ENCODE measurements at places on chromosomes 5 and 9. TPM values are rescaled to one million over a fixed set of nuclear protein-coding genes. Genes with fewer than 3 reads are reported as not detected.

CARD6 gene
- 21.9 TPM for total RNA-seq

DMRTA1 gene
- 3.4 TPM for total RNA-seq

GRCh38 chr5:139635606-139636206 is 12.4 kb upstream of the CXXC5 start:
- peak; percentile 80 for DNase-seq

EQTN gene
- total RNA-seq, result 0.32 TPM

DNA sequence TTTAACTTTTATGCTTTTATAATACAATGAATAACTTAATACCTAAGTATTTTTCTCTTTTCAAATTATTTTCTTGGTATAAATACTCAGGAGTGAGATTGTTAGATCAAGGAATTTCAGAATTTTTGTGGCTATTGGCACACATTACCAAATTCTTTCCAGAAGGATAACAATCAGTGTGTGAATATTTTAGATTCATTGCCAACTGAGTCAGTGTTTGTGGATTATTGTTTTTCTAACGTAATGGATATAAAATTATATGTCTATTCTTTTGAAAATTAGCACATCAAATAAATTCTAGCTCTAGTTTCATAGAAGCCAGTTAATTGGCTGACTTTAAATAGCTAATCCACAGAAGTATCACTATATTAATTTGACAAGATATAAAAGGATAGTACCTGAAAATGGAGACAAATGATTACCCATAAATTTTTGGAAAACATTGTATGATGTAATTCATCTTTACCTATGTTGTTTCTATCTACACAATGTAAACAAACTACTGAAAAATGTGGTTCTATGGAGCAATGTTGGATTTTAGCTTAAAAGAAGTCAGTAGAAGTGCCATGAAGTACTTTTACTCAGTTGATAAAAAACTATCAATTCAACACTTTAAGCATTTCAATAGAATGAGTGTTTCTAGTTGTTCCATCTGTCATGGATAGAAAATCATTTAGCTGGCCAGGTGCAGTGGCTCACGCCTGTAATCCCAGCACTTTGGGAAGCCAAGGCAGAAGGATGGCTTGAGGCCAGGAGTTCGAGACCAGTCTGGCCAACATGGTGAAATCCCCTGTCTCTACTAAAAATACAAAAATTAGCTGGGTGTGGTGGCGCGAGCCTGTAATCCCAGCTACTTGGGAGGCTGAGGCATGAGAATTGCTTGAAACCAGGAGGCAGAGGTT is 185.1 kb downstream of the ADAMTSL1 start:
- no peak for DNase-seq

GRCh38 chr5:75200776-75201175 is 35.9 kb downstream of the ANKRD31 start:
- no peak for DNase-seq

- DNase-seq, result no peak
Measured at GRCh38 chr5:35038891-35039290, 8.9 kb downstream of the AGXT2 start.

DBH gene
- 0.06 TPM for total RNA-seq

LCP2 gene
- 38.4 TPM for total RNA-seq

DNA sequence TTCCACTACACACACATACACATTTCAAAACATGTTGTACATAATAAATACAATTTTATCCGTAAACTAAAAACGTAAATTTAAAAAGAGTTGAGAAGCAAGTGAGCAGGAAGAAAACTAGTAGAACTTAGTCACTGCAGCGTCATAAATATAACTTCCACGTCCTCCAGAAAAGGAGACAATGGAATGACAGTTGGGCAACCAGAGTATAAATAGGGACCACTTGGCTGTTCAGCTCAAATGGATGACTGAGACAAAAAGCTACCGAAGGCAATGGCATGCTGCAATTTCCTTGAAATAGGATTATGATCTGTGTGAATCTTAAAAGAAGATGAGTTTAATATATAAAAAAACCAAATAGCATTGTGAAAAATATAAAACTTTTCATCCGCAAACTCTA is 438.5 kb upstream of the RGMB start:
- no peak for DNase-seq

OR13C8 gene
- not detected for total RNA-seq

GRCh38 chr9:131407717-131408195 is 13.9 kb downstream of the PRRC2B start:
- no peak for DNase-seq

DNA sequence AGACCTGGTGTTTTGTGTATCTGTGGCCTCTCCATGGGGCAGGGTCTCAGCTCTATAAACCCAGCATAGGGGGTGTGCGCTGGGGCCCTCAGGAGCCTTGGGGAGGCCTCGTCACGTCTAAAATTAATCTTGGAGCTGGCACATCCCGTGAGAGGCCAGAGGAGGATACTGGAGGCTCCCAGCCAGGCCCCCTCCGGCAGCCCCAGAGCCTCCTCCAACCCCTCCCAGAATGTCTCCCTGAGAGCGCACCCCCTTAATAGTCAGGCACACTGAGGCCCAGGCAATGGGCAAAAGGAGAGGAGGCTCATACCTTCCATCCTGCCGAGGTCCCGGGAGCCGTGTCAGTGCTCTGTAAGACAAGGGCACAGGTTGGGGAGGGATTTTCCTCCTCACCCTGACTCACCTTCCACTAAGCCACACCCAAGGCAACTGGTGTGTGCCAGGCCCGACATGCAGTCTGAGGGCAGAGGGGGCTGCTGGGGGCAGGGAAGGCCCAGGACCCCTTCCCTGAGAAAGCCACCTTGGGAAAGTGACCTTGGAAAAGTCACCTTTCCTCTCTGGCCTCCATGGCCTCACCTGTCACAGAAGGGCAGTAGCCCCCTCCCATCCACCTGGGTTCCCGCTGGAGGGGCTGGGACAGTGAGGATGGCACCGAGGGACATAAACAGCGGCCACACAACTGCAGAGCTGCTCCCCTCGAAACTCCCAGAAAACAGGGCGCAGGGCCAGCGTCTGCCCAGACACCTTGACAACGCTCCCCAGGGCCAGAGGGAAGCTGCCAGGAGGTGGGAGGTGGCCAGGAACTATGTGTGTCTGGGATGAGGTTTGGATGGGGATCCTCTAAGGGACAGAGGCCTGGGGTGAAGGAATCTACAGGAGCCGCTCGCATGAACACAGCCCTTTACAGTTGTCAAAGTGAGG is 2.9 kb downstream of the AK1 start:
- DNase-seq, result no peak

GRCh38 chr5:67319935-67320725 is 123.5 kb upstream of the CD180 start:
- no peak for DNase-seq

GRCh38 chr5:8057769-8058168 is 188.8 kb downstream of the MTRR start:
- no peak for DNase-seq

DNA sequence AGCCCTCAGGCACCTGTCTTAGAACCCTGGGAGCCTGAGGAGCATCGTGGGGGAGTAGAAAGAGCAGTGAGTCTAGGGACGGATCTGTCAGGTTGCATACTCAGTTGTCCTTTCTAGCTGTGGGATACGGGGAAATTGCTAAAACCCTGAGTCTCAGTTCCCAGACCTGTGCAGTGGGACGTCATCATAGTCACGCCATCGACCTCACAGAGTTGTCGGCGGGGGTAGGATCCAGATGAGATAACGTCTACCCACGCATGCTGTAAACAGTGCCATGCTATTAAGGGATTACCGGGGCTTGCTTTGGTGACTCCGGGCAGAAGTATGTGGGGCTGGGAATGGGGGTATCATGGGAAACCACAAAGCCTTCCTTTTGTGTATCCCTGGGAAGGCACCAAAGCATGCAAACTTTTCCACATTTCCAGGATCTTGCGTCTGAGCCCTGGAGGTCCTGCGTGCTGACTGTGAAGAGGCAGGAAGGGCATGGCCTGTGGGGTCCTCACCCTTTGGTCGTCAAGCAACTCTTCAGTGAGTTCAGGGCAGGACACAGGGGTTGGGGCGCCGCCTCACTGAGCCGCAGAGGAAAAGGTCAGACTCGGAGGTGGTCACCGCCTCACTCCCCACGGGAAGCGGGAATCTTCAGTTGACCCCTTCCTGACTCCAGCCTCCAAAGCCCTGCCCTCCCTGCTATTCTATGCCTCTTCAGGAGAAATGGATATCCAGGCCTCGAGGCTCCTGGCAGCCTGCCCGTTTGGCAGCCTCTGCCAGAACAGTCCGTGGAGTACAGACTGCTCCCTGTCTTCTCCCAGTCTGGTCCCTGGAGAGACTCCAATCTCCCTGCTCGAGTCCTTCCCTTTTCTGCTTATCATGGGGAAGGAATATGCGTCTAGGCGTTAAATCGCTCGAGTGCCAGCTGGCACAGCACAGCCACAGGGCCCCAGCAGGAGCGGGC is 186.8 kb upstream of the KLF9 start:
- peak; percentile 94 for DNase-seq

DNA sequence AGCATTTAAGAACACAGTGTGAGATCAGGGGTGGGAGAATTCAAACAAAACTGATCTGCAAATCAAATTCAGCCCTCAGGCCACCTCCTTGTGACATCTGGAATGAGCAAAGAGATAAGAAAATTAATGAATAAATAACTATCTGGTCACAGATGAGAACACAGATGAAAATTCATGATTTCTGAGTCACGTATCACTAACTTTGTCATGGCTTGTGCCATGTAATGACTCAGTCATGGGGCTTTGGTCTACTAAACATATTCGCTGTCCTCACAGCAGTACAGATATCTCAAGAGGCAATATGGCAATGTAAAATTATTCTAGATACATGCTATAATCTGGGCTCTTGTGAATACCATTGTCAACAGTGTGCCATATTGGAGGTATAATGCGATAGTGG is 274.4 kb downstream of the MAN2A1 start:
- DNase-seq, result no peak

GRCh38 chr5:143494595-143494994 is 91.1 kb upstream of the NR3C1 start:
- no peak for DNase-seq

DNA sequence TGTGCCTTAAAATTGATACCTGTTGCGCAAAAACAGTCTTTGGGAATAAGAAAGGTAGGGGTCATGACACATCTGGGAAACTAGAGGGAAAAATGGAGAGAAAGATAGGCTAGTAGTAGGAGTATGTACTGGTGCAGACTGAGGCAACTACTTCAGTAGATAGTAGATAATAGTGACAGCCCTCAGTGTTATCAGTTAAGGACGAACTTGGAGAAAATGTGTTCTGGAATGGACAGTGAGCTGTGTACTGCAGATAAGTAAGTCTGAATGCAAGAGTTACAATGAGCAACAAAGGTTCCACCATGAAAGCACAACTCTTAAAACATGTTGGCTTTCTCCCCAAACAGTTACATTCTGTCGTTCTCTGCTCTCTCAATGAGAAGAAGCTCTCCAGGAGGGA is 6.5 kb upstream of the INSL6 start:
- DNase-seq, result no peak

- DNase-seq, result no peak
Measured at GRCh38 chr9:114070188-114071103, 7.7 kb downstream of the AMBP start.

- DNase-seq, result peak; percentile 24
Measured at GRCh38 chr9:100554935-100555401, 22.9 kb upstream of the CAVIN4 start.

Measured in mucosa of gallbladder (tissue), 1 donor.